ENCODE measurements at places on chromosomes 4 and X. TPM values are rescaled to one million over a fixed set of nuclear protein-coding genes. Genes with fewer than 3 reads are reported as not detected.

TMEM150C gene
- 1.4 TPM for total RNA-seq

NUP62CL gene
- total RNA-seq: 16.8 TPM

GPR119 gene
- total RNA-seq: not detected

ERCC6L gene
- total RNA-seq: 12.2 TPM

UGT8 gene
- 0.15 TPM for total RNA-seq

ANOS1 gene
- 0.20 TPM for total RNA-seq

RENBP gene
- 0.19 TPM for total RNA-seq

TRPC5OS gene
- not detected for total RNA-seq

FGF5 gene
- 0.13 TPM for total RNA-seq

IL1RAPL2 gene
- not detected for total RNA-seq

MAGEE2 gene
- total RNA-seq: not detected

DMD gene
- total RNA-seq: not detected

EXOC1L gene
- total RNA-seq: not detected

F9 gene
- total RNA-seq: not detected

NAP1L3 gene
- total RNA-seq: 0.43 TPM

MAGEB2 gene
- not detected for total RNA-seq

RHOXF1 gene
- not detected for total RNA-seq

ADH7 gene
- total RNA-seq: not detected

NIPAL1 gene
- 0.78 TPM for total RNA-seq

BCORL1 gene
- 10.6 TPM for total RNA-seq

NPFFR2 gene
- not detected for total RNA-seq

PDCL2 gene
- total RNA-seq: not detected

NHS gene
- total RNA-seq: 2.1 TPM

NHSL2 gene
- total RNA-seq: 0.37 TPM

CTSO gene
- total RNA-seq: 1.1 TPM

STX18 gene
- 28.8 TPM for total RNA-seq

DHRSX gene
- 42.3 TPM for total RNA-seq

ERVMER34-1 gene
- 0.49 TPM for total RNA-seq

CNKSR2 gene
- total RNA-seq: 1.8 TPM

EDA gene
- total RNA-seq: 0.42 TPM

GPAT3 gene
- 31.2 TPM for total RNA-seq

FAM47E gene
- total RNA-seq: not detected

NDST3 gene
- total RNA-seq: not detected
